ENCODE measurements at places on chromosomes 12 and 14.

DNA sequence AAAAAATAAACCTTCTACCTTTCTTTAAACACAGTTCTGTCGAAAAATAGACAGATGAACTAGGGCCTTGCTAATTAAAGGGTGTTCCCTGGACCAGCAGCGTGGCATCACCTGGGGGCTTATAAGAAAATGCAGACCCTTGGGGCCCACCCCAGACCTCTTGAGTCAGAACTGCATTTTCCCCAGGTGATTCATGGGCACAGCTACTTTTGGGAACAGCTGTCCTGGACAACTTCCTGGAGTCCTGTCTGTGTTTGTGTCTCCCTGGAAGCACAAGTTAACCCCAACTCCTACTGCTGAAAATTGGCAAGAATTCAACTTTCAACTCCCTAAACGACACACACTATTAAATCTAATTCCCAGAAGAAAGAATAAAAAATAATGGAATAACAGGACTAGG lies 17.8 kb downstream of the FBLN5 start:
- no peak for DNase-seq

DNA sequence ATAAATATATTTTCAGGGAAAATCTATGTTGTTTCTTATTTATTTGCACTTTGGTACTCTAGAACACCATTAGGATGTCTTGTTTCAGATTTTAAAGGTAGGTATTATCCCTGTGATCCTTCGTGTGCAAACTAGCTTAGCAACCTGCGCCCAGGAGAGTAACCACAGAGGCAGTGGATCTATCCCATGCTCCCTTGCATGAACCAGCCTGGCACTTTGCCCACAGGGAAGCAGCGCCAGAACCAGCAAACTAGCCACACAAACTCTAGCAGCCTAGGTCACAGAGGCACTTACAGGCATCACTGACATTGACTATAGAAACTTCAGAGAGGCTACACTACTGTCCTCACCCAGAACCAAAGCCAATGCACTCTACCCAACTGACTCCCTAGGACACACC lies 76.1 kb downstream of the TSHR start:
- no peak for DNase-seq

- DNase-seq = no peak
These were observed 171.3 kb downstream of the TMTC2 start for GRCh38 chr12:82857911-82858533.

GRCh38 chr12:8668441-8668840 lies 5.8 kb upstream of the MFAP5 start:
- DNase-seq = no peak

Measured in NCI-H1417 treated with DMSO at 0.1 percent for 48 hours (cell line).